ENCODE measurements at places on chromosomes 4 and X.

DNA sequence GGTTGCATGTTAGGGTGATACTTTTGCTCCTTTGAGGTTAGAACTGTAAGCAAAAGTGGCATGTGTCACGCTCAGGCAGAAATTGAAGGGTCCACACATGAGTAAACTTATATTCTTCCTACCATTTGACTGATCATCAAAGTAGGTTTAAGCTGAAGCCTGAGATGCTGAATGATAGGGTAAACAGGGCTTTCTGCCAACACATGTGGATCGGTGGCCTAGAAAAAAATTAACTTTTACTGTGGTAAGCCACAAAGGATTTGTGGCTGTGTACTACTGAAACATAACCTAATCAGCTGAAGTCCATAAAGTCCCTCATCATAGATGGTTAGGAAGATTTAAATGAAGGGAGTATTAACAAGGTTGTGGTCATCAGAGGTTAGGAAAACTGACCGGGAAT lies 1070.1 kb downstream of the STPG2 start:
- no peak for DNase-seq

DNA sequence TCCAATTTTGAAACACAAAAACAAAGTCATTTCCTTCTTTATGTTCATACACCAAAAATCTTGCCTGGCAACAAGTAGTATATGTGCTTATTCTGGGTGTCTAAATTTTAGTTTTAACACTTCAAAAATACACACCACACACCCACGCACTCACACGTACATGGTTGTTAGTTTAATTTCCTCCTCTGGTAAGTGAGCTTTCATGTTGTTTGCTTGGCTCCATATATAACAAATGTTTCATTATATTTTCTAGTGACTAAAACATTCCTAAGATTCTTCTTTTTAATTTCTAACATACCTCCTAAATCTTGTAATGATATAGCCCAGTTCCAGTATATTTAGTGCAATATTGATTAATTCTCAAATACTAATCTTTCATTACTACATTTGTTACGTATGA lies 80.9 kb downstream of the PRDM5 start:
- DNase-seq = no peak

DNA sequence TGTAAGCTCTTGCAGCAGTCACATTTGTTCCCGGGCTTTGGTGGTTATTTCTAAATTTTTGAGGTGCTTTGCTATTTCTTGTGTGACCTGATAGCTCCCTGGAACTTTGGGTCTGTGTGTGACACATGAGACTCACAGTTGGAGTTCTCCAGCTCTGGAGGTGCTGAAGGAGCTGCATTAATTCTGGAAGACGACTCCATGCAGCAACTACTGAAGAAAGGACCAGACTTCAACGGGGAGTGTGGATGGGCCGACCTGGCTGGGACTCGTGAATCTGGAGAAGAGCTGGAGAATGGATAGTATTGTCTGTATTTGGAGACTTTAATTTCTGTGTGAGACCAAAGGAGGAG lies 1.5 kb downstream of the MRFAP1 start:
- no peak for DNase-seq

GRCh38 chr4:57369446-57369845 lies 259.3 kb upstream of the IGFBP7 start:
- DNase-seq = no peak

DNA sequence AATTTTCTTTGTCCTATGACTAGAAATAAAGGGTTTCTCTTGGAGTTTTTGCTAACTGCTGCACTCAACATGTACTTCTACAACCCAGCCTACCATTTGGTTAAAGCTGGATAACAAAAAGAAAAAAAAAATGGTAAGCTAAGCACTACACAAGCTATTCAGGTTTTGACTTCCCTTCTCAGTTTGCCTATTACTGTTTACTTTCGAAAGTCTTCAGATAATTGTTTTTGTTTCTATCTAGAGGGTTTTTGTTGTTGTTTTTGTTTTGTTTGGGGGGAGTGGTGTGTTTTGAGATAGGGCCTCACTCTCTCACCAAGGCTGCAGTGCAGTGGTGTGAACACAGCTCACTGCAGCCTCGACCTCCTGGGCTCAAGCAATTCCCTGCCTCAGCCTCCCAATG lies 46.6 kb downstream of the CLOCK start:
- no peak for DNase-seq

DNA sequence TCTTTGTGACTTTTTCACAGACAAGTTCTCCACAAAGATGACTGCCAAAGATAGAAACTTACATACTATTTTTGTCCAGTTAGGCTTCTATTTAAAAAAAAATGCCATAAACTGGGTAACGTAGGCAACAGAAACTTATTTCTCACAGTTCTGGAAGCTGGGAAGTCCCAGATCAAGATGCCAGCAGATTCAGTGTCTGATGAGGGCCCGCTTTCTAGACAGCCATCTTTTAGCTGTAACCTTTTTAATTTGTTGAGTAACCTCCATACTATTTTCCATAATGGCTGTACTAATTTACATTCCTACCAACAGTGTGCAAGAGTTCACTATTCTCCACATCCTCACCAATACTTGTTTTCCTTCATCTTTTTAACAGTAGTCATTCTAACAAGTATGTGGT lies 55.5 kb downstream of the ARHGEF38 start:
- DNase-seq = no peak

DNA sequence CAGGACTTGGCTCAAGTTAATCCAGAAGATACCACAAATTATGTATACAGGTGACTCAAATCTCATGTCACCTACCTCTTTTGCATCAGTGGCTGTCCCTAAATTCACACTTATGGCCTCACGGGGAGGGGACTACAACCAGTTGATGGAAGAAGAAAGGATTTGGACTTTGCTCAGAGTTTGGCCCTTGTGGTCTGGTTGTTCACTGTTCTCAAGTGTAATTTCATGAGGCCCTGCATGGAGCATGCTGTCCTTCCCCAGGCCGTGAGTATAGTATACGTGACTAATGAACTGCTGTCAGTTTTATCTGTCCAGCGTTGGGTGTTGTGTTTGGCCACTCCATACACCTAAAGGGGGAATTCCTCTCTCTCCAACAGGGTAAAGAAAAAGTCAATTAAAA lies 27.5 kb upstream of the LSM6 start:
- no peak for DNase-seq

DNA sequence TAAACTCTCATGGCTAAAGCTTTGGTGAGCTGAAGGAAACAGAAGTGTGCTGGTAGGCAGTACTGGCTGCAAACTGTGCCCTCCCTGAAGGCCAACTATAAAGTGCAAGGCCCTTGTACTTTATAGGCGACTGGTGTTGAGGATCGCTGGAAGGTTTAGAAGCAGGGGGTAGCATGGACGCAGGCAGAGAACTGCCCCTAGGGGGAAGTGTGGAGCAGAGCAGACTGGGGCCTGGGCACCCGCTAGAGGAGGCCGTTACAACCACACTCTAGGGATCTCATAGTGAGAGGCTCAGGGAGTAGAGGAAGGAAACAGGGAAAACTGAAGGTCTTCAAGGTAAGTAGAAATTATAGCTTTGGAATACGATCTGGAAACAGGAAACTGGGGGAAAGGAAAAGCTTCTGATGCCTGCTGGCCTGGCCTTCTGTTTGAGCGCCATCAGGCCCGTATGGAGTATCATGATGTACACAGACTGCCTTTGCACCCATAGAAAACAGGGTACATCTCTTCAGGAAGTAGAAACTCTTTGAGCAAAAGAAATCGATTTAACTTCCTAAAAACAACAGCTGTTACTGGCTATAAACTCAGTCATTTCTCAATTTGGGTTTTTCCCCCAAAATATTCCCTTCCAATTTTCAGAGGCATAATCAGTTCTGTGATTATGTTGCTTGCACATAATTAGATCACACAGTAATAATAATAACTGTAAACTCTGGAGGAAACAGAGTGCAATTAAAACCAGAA lies 23.9 kb upstream of the TMSB4X start:
- peak; percentile 89 for DNase-seq

- DNase-seq = no peak
Measured at GRCh38 chrX:16267431-16267830, 100.2 kb downstream of the MAGEB17 start.

DNA sequence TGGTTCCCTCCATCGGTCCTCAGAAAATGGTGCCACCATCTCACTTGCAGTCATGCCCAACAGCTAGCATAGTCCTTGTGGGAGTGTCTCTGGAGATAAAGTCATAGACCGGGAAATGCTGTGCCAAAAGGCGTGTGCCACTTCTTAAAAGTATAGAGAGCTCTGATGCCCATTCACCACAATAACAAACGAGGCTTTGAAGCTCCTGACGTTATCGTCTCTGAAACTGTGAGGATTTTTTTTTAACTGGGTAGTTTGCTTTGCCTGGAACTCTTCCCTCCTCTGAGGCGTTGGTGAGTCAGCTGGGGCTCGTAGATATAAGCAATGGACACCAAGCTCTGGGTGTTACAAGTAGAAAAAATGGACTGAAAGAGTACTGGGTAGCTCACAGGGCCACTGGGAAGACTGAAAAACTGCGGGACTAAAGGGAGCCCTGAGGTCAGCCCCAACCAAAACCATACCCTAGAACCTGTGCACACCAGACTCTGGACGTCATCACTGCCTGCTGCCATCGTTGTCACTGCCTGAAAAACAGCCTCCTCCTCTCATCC lies 89.4 kb upstream of the TRIM2 start:
- no peak for DNase-seq

- DNase-seq = no peak
Measured at GRCh38 chrX:107123750-107124149, 5.1 kb upstream of the RBM41 start.

DNA sequence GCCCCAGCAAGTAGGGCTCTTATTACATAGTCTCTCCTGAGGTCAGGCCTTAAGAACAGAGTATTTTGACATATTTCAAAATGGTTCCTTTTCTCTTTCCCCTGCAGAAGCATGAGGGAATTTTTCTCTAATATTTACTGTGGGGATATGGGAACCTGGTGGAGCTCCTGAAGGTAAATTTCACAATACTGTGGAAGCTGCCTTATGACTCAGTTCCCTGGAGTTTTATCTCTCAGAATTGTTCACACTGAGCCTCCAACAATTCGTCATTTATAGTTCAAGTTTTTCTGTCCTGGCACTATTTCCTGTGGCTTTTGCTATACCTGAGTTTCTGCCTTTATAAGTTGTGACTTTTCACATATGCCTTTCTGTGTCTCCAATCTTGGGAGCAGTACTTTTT lies 607.2 kb upstream of the NDST4 start:
- no peak for DNase-seq

DNA sequence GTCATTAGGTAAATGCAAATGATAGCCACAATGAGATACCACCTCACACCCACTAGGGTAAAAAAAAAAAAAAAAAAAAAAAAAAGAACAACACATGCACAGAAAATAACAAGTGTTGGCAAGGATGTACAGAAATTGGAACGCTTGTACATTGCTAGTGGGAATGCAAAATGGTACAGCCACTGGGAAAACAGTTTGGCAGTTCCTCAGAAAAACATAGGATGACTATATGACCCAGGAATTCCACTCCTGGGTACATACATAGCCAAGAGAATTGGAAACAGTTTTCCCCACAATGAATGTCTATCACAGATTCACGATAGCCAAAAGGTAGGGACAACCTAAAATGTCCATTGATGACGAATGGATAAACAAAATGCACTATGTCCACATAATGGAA lies 161.3 kb upstream of the MAMLD1 start:
- no peak for DNase-seq

DNA sequence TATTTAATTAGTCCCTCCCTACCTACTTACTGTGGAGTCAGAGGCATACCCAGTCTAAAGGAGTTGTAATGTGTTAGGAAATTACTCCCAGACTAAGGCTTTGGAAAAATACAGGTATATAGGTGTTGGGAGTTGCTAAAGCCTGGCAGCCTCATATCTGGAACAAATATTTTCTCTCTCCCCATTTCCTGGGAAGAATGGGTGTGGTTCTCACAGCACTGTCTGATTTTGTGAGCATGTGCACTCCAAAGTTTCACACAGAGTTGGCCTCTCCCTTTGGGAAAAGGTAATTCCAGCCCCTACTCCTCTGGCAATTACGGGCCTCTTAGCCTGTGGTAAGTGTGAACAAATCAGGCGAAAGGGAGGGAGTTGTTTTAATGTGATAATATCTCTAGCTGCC lies 187.0 kb downstream of the MID1IP1 start:
- no peak for DNase-seq

DNA sequence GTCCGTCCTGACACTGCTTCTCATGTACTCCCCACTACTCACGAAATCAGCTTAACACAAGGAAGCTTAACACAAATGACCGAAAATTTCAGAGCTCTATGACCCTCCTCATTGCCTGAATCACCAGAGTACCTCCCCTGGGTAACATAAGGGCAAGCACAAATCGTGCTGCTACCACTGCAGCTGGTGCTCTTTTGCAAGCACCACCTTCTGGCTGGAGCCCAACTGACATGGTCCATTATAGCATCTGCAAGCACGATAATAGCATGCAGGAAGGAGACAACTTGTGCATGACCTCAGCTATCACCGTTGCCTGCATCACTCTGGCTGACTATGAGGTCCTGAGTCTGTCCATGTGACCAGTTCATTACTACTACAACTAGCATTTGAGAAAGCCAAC lies 308.0 kb downstream of the TEX13C start:
- no peak for DNase-seq

- DNase-seq = no peak
Measured at GRCh38 chrX:11585174-11585573, 80.5 kb downstream of the ARHGAP6 start.

DNA sequence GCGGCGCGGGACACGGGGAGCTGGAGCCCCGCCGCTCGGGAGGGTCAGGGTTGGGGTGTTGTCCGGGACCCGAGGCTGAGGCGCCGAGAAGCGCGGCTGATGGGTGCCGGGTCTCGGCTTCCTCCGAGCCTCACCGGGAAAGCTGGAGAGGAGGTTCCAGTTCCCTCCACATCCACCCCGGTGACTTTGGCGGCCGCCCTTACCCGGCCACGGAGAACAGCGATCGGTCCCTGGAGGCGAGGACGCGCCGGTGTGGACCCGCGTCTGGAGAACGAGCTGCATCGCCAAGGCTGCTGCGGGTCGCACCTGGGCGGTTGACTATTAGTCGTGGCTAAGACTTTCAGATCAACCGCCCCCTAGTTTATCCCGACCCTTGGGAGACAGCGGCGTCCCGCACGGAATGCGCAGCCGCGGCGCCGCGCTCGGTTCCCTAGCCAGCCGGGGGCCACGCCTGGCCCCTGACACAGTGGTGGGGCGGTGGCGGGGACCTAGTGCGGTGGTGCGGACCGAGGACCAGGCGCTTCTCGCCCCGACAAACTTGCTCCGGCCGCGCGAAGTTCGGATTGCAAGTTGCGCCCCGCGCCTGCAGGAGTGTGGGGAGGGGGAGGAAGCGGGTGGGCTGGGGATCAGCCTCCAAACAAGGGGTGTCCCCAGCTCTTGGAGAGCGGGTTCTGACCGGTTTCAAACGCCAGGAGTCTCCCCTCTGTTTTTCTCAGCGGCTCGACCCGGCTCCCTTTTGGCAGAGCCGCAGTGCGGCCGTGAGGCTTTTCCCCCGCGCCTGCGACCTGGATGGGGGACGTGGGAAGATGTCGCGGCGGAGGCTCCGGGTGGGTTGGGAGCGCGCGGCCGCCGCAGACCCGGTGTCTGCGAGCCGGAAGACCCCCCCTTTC lies 568 bp downstream of the FHDC1 start:
- no peak for DNase-seq

GRCh38 chrX:43467608-43468234 lies 188.4 kb upstream of the MAOA start:
- no peak for DNase-seq

GRCh38 chr4:66273110-66273509 lies 602.8 kb upstream of the EPHA5 start:
- DNase-seq = no peak

GRCh38 chrX:23907498-23908218 lies at the start of the genes APOO and CXorf58:
APOO (minus strand) TSS chrX:23907938; CDS start chrX:23907702, 236 bp downstream.
CXorf58 (plus strand) TSS chrX:23908006; CDS start chrX:23910303, 2,297 bp downstream.
- DNase-seq = peak; percentile 93
